Temporal lobe (tissue), 4 donors: ENCODE measurements at places on chromosomes 2 and 18. TPM values are rescaled to one million over a fixed set of nuclear protein-coding genes. Genes with fewer than 3 reads are reported as not detected.

WDR33 gene
- 65.6 TPM for total RNA-seq

PLB1 gene
- total RNA-seq, result 1.7 TPM

HADHA gene
- total RNA-seq, result 66.6 TPM

SERPINB12 gene
- total RNA-seq, result not detected
